ENCODE measurements at places on chromosomes 1 and 21.
A peak's percentile ranks its signal among the peaks of the same experiment; 100 is the strongest.

GRCh38 chr1:207318072-207318619, 3.3 kb upstream of the CD55 start:
- no peak for DNase-seq

- peak; percentile 37 for DNase-seq
These were observed 106.7 kb downstream of the HIVEP3 start for GRCh38 chr1:41812051-41812450.

GRCh38 chr1:119829625-119830024, 18.4 kb upstream of the REG4 start:
- no peak for DNase-seq

GRCh38 chr1:65319754-65320153, 10.4 kb downstream of the DNAJC6 start:
- no peak for DNase-seq

- DNase-seq = no peak
These were observed 281.0 kb upstream of the POU3F1 start for GRCh38 chr1:38327559-38327973.

GRCh38 chr1:206540044-206540780, 32.9 kb downstream of the RASSF5 start:
- DNase-seq = no peak

DNA sequence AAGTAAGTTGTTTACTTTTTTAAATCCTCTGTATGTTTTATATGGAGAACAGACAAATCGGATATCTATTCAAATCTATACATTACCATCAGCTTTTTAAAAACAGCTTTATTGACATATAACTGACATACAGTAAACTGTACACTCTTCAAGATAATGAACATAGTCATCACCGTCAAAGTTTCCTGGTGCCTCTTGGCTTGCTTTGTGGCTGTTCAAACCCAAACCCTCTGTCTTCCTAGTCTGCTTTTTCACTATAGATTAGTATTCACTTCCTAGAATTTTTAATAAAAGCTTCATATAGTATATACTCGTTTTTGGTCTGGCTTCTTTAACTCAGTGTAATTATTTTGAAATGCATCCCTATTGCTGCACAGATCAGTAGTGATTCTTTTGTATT, 56.4 kb upstream of the TPTE start:
- no peak for DNase-seq

Measured in AG04450 (cell line).